ENCODE measurements at places on chromosomes 3 and 15. TPM values are rescaled to one million over a fixed set of nuclear protein-coding genes. Genes with fewer than 3 reads are reported as not detected.

SLC38A3 gene
- not detected for total RNA-seq

FSTL1 gene
- 0.37 TPM for total RNA-seq

DPPA4 gene
- total RNA-seq, result not detected

RAB6B gene
- total RNA-seq, result not detected

RNU5B-1 gene
- total RNA-seq, result 36.1 TPM

PRKCD gene
- total RNA-seq, result 19.9 TPM

CCDC191 gene
- 3.2 TPM for total RNA-seq

FLNB gene
- 27.2 TPM for total RNA-seq

RETNLB gene
- total RNA-seq, result not detected

TIGIT gene
- 7.0 TPM for total RNA-seq

EFCAB12 gene
- 0.69 TPM for total RNA-seq

ATP13A3 gene
- 73.8 TPM for total RNA-seq

SV2B gene
- 0.02 TPM for total RNA-seq

TLE3 gene
- total RNA-seq, result 82.3 TPM

NRROS gene
- total RNA-seq, result 36.6 TPM

P3H2 gene
- not detected for total RNA-seq

ROPN1B gene
- total RNA-seq, result not detected

ITIH3 gene
- total RNA-seq, result not detected

MYO9A gene
- total RNA-seq, result 21.8 TPM

SOX14 gene
- total RNA-seq, result not detected

LRRFIP2 gene
- total RNA-seq, result 27.1 TPM

SAXO2 gene
- 13.9 TPM for total RNA-seq

SLC22A14 gene
- total RNA-seq, result not detected

SMAD6 gene
- total RNA-seq, result 0.40 TPM

STAC gene
- 0.12 TPM for total RNA-seq

Measured in activated CD4-positive, alpha-beta T cell treated with anti-CD3 and anti-CD28 coated beads, Interleukin-2, amount 10 ng/mL, durations not matched to agents 7 days and 5 days (primary cell).